ENCODE measurements at places on chromosomes 3 and 15. TPM values are rescaled to one million over a fixed set of nuclear protein-coding genes. Genes with fewer than 3 reads are reported as not detected.

Gene KIF9
- 8.0 TPM for total RNA-seq

Gene USP4
- 37.1 TPM for total RNA-seq

Gene OSTN
- 0.26 TPM for total RNA-seq

Gene RTP4
- total RNA-seq, result 1.4 TPM

Gene HES1
- 13.2 TPM for total RNA-seq

Gene LRTM1
- total RNA-seq, result not detected

Gene DAG1
- 100 TPM for total RNA-seq

Gene CLDN16
- 0.15 TPM for total RNA-seq

DNA sequence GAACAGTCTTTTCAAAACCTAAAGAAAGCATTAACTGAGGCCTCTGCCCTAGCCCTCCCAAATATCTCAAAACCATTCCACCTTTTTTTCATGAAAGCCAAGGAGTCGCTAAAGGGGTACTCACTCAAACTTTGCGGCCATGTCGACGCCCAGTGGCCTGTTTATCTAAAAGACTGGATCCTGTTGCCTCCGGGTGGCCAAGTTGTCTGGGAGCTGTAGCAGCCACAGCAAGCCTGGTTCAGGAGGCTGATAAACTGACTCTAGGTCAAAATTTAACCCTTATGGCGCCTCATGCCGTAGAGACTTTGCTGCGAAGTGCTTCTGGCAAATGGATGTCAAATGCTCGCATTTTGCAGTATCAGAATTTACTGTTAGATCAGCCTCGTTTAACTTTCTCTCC, 39.5 kb downstream of the ZBTB11 start:
- no peak for DNase-seq

DNA sequence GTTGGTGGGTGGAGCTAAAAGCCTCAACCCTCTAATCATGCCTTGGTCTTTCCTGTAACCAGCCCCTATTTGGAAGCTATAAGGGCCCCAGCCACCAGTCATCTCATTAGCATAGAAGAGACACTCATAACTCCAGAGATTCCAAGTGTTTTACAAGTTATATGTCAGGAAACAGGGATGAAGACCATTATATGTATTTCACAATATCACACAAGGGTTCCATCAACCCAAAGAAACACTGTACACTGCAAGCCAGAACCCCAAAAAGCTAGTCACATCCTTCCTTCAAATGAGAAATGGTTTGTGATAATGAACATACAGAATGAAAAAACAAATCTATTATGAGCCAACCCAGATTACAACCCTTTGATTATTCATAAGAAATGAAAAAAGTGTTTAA, 175.7 kb downstream of the PDE8A start:
- no peak for DNase-seq

- DNase-seq, result peak; percentile 40
Observed at GRCh38 chr15:70023769-70024491, 73.8 kb downstream of the TLE3 start.

DNA sequence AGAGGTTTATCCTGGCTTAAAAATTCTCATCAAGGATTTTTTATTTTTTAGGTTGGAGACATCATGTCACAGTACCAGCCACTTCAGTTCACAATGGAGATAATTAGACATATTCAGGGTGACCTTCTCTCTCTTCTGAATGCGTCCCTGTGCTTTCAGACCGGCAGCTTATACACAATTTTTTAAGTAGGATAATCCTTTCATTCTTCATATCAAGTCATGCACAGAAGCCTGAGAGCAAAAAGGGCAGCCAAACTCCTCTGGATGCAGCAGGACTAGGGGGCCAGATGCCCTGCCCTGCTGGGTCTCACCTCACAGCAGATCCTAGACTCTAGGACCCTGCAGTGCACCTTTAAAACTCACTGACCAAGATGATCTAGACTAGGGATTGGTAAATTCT, 210.4 kb downstream of the ERC2 start:
- no peak for DNase-seq

GRCh38 chr3:165193366-165194254, 2.6 kb downstream of the SLITRK3 start:
- no peak for DNase-seq

GRCh38 chr15:43046484-43046883, 59.4 kb downstream of the UBR1 start:
- no peak for DNase-seq

- no peak for DNase-seq
Observed at GRCh38 chr3:120033596-120033995, 60.7 kb downstream of the GSK3B start.

DNA sequence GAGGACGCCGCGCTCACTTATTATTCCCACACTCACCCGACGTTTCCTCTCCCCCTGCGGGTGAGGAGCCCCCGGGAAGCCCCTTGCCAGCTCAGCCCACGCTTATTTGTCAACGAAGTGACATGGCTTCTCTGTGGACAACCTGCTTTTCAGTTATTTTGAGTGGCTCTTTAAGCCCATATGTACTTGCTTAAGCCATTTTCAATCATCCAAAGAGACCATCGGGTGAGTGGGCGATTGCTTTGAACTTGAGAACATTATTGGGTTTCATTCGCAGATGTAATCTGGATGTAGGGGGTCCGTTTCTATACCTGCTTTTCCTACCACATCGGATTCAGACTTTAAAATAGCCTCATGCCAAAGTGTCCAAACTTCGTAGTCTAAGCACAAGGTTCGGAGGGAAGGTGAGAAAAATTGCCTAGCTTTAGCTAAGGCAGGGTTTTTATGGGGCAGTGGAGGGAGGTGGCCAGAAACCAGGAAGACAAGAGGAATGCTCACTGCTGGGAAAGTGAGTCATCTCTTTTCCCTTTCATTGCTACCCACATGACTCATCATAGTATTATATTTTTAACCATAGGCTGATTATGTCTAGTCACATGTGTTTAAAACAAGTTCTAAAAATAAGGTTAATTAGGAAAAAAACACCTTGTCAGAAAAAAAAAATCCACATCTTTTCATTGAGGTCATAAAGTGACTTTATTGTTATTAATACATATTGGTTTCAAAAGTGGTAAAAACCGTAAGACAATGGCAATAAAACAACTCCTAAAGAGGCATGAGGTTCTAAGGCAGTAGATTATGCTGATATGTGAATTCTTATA, 773.1 kb upstream of the NR2F2 start:
- DNase-seq, result peak; percentile 33

DNA sequence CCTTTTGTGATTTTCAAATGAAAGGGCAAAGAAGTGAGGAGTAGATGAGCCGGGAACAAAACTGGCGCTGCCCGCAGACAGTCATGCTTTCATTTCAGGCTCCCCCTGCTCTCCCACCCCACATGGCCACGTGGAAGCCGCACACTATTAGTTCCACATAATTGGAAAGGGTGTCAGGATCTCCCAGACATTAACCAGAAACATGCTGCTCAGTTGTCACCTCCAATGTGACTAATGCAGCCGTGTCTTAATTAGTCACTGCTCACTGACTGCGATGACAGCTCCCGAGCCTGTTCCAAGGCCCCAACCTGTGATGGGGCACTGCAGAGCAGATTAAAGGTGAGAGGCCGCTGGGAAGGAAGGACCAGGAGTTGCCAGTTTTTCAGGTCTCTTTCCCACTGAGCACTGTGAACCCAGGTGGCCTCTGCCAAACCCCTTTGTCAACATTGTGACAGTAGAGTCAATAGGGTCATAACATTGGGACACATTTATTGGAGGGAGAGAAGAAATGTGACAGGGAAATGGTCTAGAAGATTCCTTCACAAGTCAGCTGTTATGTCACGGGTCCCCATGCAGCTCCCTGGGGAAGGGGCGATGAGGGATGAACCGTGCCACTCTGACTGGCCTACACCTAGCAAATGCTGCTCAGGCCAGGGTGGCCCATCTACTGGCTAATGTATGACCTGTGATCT, 38.6 kb upstream of the SFMBT1 start:
- DNase-seq, result peak; percentile 37

GRCh38 chr3:121997372-121997771, 24.7 kb downstream of the ILDR1 start:
- no peak for DNase-seq

GRCh38 chr15:85312929-85313331, 67.5 kb upstream of the AKAP13 start:
- DNase-seq, result no peak

DNA sequence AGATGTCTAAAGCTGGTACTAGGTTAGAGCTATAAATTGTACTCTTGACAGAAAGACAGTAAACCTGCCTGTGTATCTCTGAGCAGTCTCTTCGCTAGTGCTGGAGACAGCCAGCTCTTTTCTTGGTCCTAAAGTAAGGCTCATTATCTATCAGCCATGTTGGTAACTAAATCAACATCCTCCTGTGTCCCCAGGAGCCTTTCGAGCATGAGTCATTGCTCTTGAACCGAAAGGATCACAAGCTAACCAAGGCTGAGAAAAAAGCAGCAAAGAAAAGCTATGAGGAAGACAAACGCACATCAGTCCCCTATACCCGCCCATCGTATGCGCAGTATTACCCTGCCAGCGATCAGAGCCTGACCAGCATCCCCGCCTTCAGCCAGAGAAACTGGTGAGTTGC, 25.0 kb upstream of the TEX264 start:
- DNase-seq, result no peak

DNA sequence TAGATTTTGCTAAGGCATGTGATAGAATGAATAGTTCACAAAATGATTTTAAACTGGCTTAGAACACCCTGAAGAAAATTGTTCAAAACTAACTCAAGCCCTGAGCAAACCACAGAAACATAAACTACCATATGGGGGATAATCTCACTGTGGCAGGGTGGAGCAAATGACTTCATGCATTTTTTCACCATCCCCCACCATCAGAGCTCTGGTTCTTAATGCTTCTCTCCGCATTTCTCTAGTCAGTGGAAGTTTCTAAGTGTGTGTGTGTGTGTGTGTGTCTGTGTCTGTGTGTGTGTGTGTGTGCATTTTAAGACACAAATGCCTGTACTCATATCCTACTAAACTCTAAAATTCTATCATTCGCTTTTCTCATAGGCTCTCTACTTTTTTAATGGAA, 107.1 kb upstream of the PHLDB2 start:
- DNase-seq, result no peak

DNA sequence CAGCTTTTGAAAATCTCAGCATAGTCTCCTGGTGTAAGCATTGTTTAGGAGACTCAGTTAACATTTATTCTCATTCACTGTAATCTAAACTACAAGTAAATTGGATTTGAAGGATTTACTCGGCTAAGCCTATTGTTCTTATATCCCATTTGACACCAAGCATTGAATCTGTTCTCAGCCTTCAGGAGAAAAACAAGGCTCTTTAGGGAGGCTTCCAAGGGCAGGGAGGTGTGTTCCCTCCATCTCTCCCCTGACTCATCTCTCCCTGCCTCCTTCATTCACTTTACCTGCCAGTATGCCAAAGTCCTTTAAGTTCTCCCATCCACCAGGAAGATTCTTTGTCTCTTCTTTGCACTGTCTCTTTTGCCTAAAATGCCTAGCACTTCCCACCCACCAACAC, 347.8 kb downstream of the MFSD1 start:
- no peak for DNase-seq

DNA sequence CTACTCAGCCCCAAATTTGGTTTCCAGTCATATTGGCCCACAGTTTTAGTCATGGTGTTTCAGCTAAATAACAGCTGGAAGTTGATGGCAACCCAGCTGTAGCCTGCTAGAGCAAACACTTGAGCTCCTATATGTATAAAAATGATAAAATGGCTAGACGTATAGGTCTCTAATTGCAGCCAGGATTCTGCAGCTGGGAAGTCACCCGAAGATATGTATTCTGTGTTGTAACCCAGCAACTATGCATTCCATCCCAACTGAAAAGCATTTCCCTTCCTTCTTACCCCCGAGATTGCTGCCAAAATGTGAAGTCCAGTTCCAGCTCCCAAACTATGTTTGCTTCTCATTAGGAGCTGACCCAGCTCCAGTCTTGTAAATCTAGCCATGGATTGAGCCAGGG, 408.4 kb downstream of the AGBL1 start:
- no peak for DNase-seq

- DNase-seq, result no peak
Observed at GRCh38 chr3:27345493-27345892, 23.7 kb downstream of the NEK10 start.

DNA sequence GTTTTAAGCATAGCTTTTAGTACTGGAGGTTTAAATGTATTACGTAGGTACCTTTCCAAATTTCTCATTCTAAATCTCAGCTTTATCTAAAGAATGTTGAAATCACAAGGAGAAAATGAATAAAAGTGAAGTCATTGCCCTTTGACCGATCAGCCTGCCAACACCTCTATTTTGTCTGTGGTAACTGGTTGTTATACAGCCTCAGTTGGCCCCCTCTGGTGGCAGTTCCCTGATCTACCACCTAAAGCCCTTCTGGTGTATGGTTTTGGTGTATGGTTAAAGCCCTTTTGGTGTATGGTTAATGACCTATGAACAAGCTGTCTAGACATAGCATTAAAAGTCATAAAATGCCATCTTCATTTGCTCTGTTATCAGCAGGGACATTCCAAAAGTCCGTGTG, 378.2 kb upstream of the AZI2 start:
- peak; percentile 53 for DNase-seq

DNA sequence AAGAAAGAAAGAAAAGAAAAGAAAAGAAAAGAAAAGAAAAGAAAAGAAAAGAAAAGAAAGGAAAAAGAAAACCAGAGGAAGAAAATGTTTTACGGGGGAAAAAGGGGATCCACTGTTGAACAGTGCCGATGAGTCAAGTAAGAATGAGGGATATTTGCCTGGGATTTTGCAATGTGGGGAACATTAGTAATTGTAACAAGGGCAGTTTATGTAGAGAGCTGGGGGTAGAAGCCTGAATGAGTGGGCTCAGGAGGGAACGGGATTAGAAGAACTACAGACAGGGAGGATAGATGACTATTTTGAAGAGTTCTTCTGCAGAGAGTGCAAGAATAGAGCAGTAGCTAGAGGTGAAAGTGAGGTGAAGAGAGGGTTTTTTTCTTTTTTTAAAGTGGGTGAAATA, 28.7 kb downstream of the GATM start:
- DNase-seq, result no peak

GRCh38 chr3:14147066-14147435, 22.2 kb downstream of the TMEM43 start:
- no peak for DNase-seq

DNA sequence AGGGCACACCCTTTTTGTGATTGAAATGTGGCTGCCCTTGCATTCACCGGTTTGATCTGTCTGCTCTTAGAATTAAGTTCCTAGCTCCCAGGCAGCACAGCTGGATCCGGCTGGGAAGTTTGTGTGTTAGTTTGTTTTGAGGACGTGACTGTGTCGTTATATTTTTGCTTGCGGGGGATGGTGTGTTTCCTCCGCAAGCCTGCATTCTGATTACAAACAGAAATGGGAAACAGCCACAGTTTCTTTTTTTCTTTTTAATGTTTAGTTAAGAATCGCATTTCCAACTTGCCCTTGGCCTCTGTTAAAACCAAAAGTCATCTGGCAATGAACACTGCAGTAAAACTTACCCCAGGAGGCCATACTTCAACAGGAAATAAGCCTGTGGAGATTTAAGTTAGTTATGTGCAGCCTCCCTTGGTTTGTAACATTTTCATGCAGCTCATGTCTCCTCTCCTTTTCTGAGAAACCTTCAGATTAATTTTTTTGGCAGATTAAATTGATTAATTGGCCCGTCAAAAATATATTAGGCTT, 888 bp downstream of the TMOD3 start:
- no peak for DNase-seq

DNA sequence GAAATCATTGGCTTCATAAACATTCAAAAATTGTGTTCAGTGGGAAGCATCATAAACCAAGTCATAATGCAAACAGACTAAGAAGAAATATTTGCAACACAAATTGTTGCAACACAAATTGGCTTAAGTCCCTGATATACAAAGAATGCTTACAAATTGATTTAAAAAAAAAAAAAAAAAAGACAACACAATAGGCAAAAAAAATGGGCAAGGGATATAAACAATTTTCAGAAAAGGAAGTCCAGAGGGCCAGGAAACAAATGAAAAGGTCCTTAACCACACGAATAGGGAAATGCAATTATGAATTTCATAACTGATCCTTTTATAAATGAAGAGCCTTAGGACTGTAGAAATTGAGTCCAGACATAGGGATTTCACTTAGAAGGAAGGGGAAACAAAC, 98.9 kb downstream of the LRRK1 start:
- no peak for DNase-seq

All from left cardiac atrium (tissue), 4 donors.